Suppressor macrophage (primary cell): ENCODE measurements at places on chromosomes 2 and 18.

DNA sequence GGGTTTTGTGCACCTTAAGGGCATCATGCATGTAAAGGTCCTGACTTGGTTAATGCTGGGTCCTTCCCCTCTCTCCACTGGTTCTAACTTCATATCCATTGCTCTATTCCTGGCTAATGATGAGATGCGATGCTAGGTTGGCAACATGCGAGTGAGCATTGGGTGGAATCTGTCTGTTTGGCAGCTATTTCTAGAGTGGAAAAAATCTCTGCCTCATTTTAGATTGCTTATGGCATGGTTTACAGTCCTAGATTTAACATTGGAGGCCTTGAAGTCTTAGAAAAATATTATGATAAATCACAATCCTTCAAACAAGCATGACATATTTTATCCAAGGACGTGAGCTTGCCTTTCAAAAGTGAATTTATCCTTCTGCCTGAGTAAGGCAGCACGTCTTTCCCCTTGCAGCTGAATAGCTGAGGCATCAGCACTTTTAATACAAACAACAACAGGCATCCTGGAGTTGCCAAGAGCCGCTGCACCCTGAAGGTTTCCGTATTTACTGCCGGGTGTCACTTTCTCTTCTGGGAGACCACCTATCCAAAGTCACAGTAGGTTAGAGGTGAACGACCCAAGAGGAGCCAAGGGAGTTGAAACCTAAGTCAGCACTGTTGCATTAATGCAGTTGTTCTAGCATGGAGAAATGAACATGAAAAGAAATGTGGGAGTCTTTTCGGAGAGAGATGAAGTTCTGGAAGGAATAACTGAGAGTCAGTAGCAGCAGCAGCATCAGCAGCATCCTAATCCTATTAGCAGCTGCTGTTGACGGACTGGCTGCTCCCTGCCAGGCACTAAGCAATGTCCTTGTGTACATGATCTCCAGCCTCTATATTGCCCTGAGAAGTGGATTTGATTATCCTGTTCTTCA is 78.4 kb downstream of the MAPK4 start:
- no peak for DNase-seq

GRCh38 chr2:175234153-175234552 is 52.6 kb upstream of the ATP5MC3 start:
- no peak for DNase-seq

GRCh38 chr2:111633643-111634042 is 250.3 kb downstream of the ANAPC1 start:
- DNase-seq, result no peak

DNA sequence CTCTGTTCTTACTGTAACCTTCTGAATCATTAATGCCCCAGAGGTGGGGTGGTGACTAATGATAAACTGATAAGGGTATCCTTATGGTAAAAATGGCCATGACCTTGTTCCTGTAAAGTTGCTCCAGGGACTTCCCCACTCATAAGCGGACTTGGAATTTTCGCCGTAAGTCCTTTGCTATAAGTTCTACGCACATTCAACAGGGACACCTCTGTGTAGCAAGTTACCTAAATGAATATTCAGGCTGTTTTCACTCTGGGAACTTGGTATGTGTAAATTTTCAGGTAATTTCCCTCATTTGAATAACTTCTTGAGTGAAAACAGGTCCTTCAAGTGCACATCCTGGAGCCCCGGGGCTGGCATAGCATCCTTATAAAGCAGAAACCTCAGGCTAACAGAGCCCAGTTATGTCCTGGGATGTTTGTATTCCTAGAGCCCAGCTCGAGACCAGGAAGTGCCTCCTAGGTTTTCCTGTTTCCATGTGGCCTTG is 9.4 kb upstream of the AGFG1 start:
- no peak for DNase-seq

DNA sequence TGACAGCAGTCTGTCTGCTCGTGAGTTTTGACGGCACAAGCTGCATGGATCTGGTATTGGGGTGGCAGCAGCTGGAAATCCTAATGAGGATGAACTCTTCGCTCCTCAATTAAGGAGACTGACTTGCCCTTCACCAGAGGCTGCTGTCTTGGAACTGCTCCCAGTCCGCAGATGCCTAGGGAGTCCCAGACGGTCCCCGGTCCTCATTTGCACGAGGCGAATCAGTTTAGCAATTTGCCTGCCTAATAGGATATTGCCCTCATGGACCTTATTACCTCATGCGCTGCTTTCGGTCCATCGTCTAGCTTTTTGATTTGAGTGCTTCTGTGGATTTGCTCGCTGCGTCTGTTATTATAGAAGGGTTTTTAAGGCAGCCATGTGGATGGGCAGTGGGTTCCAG is 40.6 kb downstream of the ASAP2 start:
- DNase-seq, result no peak

GRCh38 chr2:190093793-190094192 is 31.3 kb upstream of the MSTN start:
- peak; percentile 89 for DNase-seq

DNA sequence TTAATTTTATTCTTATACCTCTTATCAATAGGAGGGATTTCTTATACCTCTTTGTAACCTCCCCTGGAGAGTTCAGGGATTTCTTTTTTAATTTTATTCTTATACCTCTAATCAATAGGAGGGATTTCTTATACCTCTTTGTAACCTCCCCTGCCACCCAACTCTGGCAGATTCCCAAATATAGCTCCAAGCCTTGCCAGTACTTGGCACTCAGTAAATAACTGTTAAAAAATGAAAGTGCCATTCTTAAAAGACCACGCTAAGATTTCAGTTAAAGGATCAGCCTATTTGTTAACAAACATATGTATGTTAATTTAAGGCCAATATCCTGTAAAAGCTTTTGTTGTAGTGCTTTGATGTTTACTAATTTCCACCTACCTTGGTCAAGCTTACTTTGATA is 4.8 kb downstream of the RNF149 start:
- no peak for DNase-seq

DNA sequence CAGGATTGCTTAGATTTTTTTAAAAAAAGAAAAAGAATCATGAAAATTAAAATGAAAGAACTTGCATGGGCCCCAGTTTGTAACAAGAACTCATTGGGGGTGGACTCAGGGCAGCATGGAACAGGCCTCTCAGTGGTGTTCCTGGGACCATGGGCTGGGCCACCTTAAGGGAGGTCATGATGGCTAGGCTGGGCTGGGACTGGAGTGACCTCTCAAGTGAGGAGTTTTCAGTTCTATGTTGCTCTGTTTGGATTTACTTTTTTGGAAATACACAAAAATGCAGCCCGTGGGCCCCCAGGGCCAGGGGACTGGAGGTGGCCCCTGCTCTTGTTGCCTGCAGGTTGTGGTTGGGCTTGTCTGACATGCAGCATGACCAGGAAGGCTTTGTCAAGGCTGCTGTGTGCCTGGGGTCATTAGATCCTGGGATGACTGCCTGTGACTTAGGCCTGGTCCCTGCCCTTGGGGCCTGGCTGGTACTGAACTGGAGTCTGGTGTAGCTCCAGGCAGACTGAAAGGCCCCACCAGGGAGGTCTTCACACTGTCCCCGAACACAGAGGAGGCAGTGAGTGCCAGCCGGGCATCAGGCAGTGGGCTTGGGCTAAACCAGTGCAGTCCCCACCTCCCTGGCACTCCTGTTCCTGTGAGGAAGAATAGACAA is 115.6 kb downstream of the GLI2 start:
- DNase-seq, result no peak

- DNase-seq, result no peak
These were observed 22.2 kb downstream of the PSD4 start for GRCh38 chr2:113195923-113196501.

DNA sequence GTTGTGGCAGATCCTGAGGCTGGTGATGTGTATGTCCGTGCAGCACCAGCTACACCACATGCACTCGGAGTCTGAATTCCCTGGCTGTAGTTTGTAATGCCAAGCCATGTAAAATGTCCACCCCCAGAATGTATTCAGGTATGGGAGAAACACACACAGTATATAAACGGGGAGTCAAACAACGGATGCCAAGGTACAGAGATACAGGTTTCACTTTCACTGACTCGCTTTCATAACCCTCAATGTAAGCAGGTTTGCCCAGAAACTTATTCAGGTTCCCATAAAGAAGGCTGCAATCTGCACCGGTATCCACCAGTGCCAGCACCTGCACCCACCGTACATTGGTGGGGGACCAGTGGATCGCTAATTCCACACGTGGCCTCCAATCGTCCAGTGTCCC is 237.2 kb downstream of the MBD5 start:
- DNase-seq, result no peak

DNA sequence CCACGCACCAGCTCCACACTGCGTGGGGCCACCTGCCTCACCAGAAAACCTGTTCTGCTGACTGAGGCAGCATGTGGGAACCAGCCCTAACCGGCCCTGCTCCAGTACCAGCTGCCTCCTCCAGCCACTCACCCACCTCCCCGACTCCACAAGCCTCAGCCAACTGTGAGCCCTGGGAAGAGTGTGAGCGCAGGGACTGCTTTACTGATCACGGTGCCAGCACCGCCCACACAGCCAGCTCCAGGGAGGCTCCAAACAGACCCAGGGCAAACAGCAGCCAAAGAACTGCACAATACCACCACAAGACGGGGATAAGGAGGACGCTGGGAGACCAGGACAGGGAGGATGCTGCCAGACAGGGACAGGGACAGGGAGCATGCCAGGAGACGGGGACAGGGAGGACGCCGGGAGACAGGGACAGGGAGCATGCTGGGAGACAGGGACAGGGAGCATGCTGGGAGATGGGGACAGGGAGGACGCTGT is 28.4 kb downstream of the EIPR1 start:
- DNase-seq, result no peak

DNA sequence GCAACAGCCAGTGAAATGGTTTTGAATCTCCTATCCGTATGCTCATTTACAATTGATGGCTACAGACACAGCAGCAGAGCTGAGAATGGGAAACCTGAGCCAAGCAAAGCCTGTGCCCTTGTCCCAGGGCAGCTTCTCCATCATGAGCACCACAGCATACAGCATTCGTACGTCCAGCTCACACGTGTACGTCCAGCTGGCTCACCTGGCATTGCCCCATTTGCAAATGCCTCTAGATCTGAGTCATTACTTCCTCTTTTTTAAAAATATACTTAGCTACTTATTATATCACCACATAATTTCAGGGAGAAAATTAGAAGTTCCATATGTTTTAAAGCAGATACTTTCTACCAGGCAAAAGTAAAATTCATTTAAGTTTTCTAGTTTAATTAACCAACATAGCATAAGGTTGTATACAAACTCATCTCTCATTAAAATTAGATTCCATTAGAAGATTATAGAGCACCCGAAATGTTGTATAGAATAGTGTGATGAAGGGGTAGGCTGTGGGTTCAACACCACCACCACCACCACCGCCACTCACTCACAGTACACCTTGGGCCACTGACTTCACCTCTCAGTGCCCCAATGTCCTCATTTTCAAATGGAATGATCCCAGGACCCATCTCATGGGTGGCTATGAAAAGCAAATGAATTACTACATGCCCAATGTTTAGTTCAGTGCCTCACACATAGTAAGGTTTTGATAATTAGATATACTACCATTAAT is 31.4 kb upstream of the TMEM177 start:
- peak; percentile 48 for DNase-seq

DNA sequence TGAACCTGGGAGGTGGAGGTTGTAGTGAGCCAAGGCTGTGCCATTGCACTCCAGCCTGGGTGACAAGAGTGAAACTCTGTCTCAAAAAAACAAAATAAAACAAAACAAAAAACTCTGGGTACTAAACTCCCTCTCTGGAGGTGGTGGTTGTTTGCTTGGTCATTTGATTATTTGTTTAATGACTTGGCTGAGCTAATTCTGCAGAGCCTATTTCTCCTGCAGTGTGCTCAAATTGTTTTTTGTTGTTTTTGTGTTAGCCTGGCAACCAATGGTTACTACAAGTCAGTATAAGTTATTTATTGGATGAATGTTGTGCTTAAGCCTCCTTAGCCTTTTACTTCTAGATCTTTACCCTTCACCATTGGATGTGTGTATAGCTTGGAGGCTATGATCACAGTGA is 387.5 kb downstream of the ADCYAP1 start:
- no peak for DNase-seq
